ENCODE measurements at places on chromosomes 6 and 20.

DNA sequence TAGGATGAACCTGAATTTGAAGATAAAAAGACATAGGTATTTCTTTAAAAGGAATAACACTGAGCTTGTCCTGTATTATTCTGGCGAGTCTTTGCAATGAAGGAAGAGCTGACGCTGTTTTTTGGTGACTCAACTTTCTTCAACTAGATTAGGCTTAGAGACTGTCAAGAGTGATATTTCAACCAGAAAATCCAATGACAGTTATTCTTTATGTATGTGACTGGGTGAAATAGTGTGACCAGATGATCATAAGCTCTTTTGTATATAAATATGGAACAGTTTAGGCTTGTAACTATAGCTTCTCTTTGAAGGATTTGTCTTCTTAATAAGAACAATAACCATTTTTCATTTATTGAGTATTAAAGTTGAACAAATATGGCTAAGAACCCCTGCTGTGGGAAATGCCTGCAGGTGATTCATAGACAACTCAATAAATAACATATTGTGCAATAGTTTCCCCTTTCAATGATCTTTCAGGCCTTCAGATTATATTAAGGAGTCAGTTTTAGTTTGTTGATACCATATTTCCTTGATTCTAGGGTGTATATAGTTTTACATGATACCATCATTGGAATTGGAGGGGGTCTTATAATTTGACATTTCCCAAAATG, 265.6 kb upstream of the JAG1 start:
- no peak for DNase-seq

GRCh38 chr6:122798099-122798641, 9.1 kb downstream of the SMPDL3A start:
- peak; percentile 21 for DNase-seq

DNA sequence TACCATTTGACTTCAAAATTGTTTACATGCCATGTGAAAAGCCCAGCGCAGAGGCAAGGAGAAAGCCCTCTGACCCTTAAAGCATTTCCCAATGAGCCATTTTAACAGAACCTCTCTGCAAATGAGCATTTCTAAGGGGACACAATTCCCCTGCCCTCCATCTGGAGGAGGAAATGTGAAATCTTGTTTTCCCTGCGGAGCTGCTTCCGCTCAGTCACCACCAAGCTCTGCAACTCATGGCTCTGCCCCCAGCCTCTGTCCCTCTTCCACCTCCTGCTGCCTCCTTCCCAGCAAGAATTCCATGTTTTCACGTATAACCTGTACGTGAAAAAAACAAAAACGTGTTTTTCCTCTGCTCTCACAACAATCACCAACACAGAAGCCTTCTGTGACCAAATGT, 12.3 kb downstream of the RIN2 start:
- no peak for DNase-seq

- DNase-seq, result no peak
Observed at GRCh38 chr6:76120302-76120701, 47.8 kb upstream of the IMPG1 start.

DNA sequence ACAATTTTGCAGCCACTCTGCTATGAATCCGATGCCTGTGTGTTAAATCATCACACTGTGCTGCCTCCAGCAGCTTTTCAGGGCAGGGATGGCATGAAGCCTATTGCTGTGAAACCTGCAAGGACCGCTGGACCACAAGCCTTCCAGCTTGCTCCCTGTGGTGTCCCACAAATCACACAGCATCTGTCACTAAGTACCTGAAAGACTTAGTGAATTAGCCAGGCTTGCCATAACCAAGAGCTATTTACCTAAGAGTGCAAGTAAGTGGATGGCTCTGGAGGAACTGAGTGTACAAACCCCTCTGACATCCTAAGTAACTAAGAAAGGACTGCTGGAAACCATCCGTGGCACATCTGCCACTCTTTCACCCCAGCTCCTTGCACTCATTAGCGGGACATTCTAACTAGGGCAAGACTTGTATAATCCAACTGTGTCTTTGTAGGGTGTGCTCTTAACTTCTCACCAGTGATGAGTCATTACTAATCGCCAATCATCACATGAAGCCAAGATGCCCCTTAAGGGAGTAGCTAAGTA, 34.7 kb downstream of the FOXQ1 start:
- no peak for DNase-seq

DNA sequence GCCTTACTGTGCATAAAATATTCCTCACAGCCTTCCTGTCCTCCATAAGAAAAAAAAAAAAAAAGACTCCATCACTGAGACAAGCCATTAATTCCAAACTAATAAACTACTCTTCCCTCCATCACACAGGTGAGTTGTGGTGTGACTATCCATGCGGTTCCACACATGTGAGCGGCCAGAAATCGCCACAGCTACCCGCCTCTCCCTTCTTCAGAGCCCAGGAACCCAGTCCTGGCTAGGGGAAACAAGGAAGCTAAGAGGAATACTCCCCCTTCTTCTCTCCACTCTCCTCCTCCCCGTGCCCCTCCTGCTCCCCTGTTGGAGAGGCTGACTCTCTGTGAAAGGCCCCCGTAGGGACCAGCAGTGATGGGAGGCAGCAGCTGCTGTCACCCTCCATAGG, 128.6 kb upstream of the ARID1B start:
- DNase-seq, result no peak

DNA sequence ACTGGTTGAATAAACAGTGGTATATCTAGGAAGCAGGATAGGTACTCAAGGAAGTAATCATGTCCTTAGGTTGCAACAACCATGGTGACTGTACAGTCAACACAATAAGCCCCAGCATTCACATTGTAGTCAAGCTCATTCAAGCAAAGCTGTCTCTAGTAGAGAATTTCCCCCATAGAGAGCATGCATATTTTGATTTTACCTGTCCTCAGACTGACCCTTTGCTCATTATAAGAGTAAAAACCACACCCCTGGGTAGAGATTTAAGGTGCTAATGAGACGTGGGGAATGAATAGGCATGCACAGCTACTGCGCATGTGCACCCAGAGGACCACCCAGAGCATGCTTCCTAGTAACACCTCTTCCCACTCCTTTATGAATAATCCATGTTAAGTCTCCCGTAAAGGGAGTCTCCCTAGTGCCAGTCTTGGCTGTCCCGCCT, 6.1 kb upstream of the RNF8 start:
- DNase-seq, result no peak

GRCh38 chr6:10587656-10588406, 66.7 kb downstream of the GCNT2 start:
- DNase-seq, result peak; percentile 9

DNA sequence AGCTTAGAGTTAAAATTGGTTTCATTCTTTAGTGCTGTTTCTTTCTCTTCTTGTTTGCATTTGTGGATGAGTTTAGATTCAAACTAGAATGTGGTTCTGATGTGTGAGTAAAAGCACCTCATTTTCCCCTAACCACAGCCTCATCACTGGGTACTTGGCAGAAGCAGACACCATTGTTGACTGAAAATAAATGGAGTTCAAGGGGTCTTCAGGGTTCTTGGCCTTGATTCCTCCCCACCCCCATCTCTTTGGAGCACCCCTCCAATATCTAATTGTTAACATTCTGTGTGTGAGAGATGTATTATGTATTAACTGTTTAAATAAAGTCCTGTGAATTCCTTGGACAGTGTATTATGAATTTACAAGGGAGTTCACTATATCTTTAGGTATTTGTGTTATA, 59.6 kb downstream of the JARID2 start:
- no peak for DNase-seq
